ENCODE measurements at places on chromosomes 16 and 17.

DNA sequence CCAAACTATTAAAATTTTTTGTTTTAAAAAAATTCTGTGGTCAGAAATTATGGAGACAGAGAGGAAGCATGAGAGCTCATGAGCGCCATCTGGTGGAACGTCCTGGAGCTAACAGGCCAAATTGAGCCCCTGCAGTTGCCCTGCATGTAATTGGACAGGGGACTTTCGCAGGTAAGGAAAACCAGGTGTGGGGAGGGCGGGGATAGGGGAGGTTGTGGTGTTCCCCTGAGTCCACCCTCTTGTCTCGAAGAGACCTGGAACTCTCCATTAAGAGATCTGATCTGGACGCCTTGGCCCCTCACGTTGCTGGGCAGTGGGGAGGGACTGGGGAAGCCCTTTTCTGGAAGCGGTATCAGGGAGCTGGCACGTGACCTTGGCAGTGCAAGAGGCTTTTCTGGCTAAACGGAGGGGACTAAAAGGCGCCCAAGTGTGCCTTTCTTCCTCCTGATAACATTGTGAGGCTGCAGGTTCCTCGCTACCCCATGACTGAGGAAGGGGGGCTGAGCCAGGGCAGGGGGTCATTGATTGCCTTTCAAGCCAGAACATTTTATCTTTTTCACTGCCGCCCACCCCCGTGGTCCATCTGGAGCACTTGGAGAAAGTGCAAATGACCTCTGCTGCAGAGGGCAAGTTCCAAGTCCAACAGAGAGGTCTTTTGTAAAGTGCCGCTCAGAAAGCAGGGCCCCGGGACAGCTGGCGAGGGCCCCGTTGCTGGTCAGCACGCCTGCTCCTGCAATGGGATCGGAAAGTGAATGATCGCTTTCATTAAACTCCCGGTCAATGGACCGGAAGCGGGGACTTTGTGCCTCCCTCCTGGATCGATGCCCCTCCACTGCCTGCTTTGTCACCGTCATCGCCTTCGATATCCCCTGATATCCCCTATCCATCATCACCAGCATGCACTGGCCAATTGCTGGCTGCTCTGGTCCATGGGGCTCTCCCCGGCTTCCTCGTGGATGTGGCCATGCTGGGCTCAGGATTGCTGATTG, 18.4 kb downstream of the PDILT start:
- DNase-seq = peak; percentile 57

- DNase-seq = peak; percentile 64
Measured at GRCh38 chr17:7034955-7035590, 742 bp upstream of the SLC16A13 start.

GRCh38 chr17:61323909-61324868, 75.5 kb upstream of the TBX2 start:
- no peak for DNase-seq

GRCh38 chr17:72719578-72720493, 372.7 kb downstream of the SLC39A11 start:
- DNase-seq = peak; percentile 74

DNA sequence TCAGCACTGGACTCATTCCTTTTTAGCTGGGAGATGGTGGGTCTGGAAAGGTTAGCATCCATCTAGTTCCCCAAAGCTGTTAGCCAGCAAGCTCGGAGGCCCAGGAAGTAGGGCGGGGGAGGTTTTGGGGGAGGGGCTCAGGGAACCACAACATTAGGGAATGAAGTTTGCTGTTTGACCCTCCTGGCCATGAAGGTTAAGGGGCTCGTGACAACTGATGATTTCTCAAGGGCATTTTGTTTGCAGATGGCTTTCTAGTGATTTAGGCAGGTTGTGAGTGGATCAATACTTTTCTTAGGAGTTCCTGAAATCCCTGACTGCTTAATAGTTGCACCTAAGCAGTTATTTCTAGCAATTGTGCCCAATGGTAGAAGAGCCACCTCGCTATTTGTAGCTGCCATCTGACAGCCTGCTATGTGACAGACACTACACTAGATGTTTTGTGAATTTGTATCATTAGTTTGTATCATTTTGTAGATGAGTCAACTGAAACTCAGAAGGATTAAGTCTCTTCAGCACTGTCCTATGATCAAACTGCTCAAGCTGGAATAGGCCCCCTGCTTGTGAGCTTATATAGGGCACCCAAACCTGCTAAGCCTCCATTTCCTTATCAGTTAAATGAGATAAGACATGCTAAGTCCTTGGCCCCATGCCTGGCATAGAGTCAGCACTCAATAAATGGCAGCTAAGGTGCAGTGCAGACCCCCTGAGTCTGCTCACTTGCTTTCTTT, 146.4 kb downstream of the IRX3 start:
- DNase-seq = no peak

- DNase-seq = no peak
Measured at GRCh38 chr16:1180549-1181403, 27.9 kb downstream of the CACNA1H start.

Data from activated CD4-positive, alpha-beta T cell treated with anti-CD3 and anti-CD28 coated beads, Interleukin-2, Interleukin-4, amounts not matched to agents 100 ng/mL and 50 ng/mL, durations not matched to agents 16 hours and 8 hours (primary cell).